CD4-positive, alpha-beta T cell treated with Interleukin-4 for 1 hour (primary cell): ENCODE measurements at places on chromosomes 11 and 22.
A peak's percentile ranks its signal among the peaks of the same experiment; 100 is the strongest.

- DNase-seq: no peak
Measured at GRCh38 chr11:82176365-82176764, 557.3 kb downstream of the FAM181B start.

- DNase-seq: no peak
Measured at GRCh38 chr11:100981196-100981824, 148.3 kb downstream of the PGR start.

- DNase-seq: no peak
Measured at GRCh38 chr22:19901577-19902244, 39.9 kb upstream of the COMT start.

DNA sequence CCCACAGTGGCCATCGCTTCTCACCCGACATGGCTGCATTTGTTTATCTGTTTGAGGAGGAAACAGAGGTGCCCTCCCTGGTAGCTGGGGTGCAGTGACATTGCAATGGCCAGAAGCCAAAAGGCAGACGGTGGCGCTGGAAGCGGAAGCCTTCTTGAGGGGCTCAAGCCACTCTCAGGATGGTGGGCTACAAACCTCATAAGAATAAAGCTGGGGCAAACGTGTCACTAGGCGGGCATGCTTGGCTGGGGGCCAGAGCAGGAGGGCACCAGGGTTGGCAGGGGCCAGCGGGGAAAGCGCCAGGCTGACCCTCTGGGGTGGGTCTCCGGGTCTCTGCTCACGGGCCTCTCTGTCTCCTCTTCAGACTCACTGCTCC lies 12.6 kb downstream of the TNNT3 start:
- peak; percentile 8 for DNase-seq

DNA sequence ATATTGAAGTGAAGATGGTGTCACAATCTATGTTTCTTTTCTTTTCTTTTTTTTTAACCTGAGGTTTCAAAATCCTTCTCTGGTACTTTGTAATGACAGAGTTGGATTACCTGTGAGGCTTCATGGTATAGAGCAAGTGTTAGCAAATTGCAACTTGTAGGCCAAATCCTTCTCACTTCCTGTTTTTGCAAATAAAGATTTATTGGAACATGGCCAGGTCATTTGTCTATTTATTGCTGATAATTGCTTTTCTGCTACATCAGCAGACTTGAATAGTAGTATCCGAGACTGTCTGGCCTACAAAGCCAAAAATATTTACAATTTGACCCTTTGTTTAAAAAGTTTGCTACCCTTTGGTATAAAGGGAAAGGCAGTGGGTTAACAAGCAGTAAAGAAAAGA lies 1059.4 kb upstream of the CCDC90B start:
- no peak for DNase-seq

- peak; percentile 48 for DNase-seq
Measured at GRCh38 chr11:63560506-63561180, 2.5 kb downstream of the PLAAT2 start.

DNA sequence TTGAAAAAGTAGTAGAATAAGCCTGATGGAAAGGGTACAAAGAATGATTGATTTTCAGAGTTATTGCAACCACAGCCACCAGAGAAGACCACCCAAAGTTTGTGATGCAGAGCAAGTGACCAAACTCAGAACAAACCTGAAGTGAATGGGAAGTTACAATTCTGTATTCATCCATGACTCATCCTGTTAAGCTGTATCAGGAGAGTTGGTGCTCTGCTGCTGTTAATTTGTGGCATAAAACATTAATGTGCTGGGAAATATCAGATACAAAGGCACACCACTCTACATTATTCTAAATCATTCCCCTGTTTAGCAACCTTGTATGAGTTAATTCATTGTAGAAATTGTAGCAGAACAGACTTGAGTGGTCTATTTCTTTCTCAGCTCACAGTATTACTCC lies 19.6 kb upstream of the PDGFD start:
- no peak for DNase-seq

DNA sequence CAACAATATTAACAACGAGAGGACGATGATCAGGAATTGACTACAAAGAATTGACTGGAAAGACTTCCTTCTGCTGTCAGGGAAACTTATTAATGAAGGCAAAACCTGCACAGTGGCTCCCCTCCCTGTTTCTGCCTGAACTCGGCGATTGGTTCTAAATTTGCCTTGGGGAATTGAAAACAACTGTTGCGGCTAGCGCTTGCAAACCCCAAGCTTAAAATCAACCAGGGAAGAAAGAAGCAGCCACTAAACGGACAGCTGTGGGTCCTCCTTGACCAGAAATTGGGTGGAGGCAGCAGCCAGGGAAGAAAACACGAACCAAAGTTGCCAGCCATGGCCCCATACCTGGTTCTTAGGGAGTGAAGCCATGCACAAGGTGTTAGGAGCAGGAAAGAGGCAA lies 383.5 kb upstream of the CADM1 start:
- no peak for DNase-seq

DNA sequence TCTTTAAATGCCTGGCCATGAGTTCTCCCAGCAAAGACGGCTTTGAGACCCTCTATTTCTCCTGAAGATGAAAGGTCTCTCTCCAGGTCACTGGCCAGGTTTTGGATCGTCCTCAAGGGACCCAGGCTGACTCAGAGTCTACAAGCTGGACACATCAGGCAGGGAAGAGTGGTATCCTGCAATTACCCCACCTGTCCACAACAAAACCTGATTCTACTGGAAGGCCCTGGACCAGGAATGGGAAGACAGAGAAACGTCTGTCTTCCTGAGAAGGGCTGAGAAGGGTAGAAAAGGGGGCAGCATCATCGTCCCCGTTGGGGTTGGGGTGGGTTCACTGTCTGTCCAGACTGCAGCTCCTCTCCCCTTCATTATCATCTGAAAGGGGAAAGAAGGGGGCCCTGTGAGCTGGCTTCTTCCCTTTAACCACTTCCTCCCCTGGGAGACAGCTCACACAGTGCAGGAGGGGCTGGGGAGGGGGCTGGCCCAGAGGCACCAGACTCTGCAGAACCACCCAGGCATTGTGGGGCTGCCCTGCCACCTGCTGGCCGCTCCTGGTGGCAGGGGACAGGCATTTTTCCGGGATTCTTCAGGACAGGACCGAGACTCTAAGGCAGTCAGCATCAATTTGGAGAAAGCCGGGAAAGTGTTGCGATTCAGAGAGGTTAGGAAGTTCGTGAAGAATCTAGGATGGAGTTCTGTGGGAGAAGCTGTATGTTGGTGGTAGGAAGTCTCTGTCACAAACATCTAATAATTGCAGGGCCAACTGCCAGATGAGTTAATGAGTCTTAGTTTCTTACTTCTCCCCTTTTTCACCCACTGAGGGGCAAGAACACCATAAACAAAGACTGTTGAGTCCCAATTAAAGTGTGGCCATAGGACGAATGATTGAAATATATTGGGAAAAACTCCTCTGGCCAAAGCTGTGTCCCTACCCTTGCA lies 57.6 kb downstream of the SYN3 start:
- no peak for DNase-seq

GRCh38 chr11:131681920-131682319 lies 311.5 kb downstream of the NTM start:
- DNase-seq: no peak

DNA sequence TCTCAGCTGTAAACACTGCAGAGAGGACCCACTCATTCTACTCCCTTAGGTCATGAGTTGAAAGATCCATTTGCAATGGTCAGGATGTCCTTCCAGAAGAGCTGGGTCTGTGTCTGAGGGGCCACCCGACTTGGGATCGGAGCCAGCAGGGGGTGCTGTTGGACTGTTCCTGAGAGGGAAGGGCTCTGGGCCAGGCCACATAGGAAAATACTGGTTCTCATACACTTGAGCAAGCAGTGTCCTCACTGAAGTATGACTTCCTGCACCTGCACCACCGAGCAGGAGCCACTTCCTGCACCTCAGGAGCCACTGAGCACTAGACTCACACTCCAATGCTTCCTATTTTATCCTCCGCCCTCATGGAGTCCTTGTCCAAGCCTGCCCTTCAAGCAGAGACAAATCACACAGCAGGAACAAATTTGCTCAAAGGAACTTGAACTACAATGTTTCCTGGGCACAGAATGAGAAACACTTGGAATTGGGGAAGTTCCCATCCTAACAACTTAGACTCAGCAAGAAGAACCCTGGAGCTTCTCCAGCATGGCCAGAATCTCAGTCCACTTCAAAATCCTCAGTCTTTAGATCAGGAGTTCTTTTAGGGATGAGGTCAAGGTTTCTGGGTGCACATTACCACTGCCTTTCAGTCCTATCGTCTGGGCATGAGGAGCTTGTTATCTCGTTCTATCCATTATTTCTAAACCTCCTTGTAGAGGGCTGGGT lies 36.6 kb upstream of the VPREB1 start:
- DNase-seq: peak; percentile 66

DNA sequence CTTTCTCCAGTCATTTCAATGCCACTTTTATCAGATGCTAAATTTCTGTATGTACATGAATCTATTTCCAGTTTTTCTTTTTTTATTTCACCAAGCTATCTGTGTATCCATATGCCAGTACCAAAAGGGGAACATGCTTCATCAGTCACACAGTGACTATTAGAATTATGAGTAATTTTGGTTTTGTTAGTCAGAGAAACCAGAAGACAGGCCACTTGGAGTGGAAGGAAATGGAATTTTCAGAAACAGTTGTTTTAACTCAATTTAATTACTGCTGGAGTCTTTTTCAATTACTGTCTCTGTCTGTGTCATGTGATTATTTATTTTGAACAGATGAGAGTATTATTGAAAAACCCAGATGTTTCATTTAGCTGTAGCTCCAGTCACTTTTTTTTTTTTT lies 84.6 kb upstream of the ANO3 start:
- DNase-seq: no peak

DNA sequence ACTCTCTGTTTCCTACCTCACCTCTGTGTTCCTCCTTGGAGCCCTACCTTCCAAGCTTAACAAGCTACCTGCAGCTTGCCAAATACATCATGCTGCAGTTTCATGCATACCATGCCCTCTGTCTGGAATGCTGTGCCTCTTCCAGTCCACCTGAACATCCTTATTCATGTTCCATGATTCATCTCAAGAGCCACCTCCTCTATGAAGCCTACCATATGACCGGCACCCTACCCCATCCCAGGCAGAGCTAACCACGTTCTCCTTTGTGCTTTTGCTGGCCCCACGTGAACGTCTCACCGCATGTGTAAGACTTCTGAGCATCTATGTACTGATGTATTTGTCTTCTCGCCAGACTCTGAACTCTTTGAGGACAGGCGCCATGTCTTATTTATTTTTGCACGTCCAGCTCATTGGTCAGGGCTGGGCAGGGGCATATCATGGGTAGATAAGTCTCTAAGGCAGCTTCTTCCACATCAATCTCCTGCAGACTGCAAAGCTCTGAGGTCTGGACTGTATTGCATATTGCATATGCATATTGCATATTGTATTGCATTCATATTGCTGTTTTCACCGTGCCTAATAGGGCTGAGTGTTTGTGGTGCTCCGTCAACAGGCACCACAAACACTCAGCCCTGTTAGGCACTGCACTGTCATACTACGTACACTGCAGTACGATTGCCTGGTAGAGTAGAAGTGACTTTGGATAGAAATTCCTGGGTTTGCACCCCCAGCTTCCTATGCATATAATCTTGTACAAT lies 31.0 kb downstream of the TST start:
- DNase-seq: no peak
